ENCODE measurements at places on chromosomes 12 and 14. TPM values are rescaled to one million over a fixed set of nuclear protein-coding genes. Genes with fewer than 3 reads are reported as not detected.

Gene TEX22
- 2.8 TPM for total RNA-seq

Gene BTG1
- 123 TPM for total RNA-seq

Gene OAS2
- 211 TPM for total RNA-seq

Gene RHEBL1
- total RNA-seq = 2.0 TPM

Gene TMEM119
- total RNA-seq = not detected

Gene TDRD9
- total RNA-seq = not detected

Gene SLC39A5
- 0.98 TPM for total RNA-seq

Gene CFAP251
- 3.8 TPM for total RNA-seq

Gene FERMT2
- 21.0 TPM for total RNA-seq

Gene TMTC3
- 30.8 TPM for total RNA-seq

Gene LHX5
- not detected for total RNA-seq

Gene POTEM
- total RNA-seq = not detected

Gene ANG
- total RNA-seq = 4.4 TPM

Gene CGRRF1
- 8.6 TPM for total RNA-seq

Gene PRPH
- total RNA-seq = not detected

GRCh38 chr14:100902295-100903133, 1.0 kb downstream of the RTL1 start:
- no peak overlapping the region for H3K4me3 ChIP-seq
- DNase-seq = no peak
- no peaks in the 10 kb centered on the region for H3K27me3 ChIP-seq
- H3K36me3 ChIP-seq = peaks cover 6% of the 10 kb centered on the region
- H3K27ac ChIP-seq = no peak overlapping the region
- H3K4me1 ChIP-seq = peaks cover 50% of the 10 kb centered on the region

- no peak overlapping the region for H3K4me3 ChIP-seq
- no peak overlapping the region for H3K27ac ChIP-seq
- H3K36me3 ChIP-seq = no peaks in the 10 kb centered on the region
- no peaks in the 10 kb centered on the region for H3K27me3 ChIP-seq
- H3K4me1 ChIP-seq = no peaks in the 10 kb centered on the region
Observed at GRCh38 chr12:130405332-130405731, 67.6 kb downstream of the PIWIL1 start.

DNA sequence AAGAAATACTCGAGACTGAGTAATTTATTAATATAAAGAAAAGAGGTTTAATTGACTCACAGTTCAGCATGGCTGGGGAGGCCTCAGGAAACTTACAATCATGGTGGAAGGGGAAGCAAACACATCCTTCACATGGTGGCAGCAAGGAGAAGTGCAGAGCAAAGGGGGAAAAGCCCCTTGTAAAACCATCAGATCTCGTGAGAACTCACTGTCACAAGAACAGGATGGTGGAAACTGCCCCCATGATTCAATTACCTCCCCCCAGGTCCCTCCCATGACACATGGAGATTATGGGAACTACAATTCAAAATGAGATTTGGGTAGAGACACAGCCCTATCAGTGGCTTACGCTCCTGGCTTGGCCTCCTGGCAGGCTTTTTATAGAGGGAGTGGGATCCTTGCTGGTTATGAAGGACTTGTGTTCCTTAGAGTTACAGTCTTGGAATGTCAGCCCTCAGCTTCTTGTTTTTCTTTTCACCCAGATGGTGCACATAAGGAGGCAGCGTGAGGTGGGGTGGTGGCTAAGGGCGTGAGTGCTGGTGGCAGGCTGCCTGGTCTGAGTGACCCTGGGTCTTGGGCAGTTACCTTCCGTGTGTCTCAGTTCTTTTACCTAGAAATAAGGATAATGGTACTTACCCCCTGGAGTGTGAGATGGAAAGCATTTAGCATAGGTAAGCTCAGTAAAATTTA, 25.7 kb downstream of the TRAF3 start:
- no peaks in the 10 kb centered on the region for H3K27me3 ChIP-seq
- H3K36me3 ChIP-seq = no peaks in the 10 kb centered on the region
- DNase-seq = no peak
- H3K27ac ChIP-seq = no peak overlapping the region
- no peak overlapping the region for H3K4me3 ChIP-seq

DNA sequence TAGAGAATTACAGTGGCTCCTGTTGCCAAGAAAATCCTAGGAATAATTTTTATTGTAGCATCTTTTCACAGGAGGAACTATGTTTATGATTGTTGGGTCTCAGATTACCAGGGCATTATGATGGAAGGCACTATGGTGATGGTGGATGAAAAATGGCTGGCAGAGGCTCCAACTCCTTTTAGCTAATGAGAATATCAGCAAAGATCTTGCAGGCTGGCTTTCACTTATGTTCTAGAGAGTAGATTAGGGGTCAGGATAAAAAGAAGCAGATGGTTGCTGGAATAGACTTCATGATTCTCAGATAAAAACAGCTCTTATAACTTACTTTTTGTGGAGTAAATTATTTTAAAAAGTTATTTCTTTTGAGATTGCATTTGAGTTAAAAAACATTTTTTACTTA, 501.9 kb downstream of the TRHDE start:
- no peak overlapping the region for H3K4me3 ChIP-seq
- no peaks in the 10 kb centered on the region for H3K27me3 ChIP-seq
- H3K4me1 ChIP-seq = no peaks in the 10 kb centered on the region
- no peak for DNase-seq
- H3K27ac ChIP-seq = no peak overlapping the region

GRCh38 chr14:87935886-87936285, 57.1 kb downstream of the GALC start:
- H3K4me1 ChIP-seq = no peaks in the 10 kb centered on the region
- H3K27ac ChIP-seq = no peak overlapping the region

DNA sequence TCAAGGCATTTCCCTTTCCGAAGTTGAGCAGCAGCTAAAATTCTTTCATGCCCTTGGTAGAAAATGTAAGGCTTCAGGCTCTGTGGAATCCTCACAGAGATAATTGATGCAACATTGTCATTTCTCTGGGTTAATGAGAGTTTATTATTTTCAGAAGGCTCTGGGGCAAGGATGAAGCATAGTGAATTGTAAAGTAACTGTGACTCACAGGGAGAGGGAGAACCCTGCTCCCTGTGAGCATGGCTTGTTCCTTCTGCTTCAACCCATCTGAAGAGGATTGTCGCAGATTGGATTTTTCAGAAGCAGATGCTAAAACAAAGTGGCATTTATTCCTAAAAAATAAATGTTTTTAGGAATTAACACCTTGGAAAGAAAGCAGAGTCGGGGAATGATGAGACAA, 41.2 kb downstream of the APOBEC1 start:
- no peak for DNase-seq
- no peaks in the 10 kb centered on the region for H3K4me1 ChIP-seq
- no peaks in the 10 kb centered on the region for H3K36me3 ChIP-seq
- H3K27ac ChIP-seq = no peak overlapping the region

GRCh38 chr12:128033473-128033872, 233.5 kb upstream of the TMEM132C start:
- H3K4me3 ChIP-seq = no peak overlapping the region
- H3K27ac ChIP-seq = no peak overlapping the region
- no peaks in the 10 kb centered on the region for H3K36me3 ChIP-seq
- H3K4me1 ChIP-seq = no peaks in the 10 kb centered on the region
- DNase-seq = no peak
- no peaks in the 10 kb centered on the region for H3K27me3 ChIP-seq

DNA sequence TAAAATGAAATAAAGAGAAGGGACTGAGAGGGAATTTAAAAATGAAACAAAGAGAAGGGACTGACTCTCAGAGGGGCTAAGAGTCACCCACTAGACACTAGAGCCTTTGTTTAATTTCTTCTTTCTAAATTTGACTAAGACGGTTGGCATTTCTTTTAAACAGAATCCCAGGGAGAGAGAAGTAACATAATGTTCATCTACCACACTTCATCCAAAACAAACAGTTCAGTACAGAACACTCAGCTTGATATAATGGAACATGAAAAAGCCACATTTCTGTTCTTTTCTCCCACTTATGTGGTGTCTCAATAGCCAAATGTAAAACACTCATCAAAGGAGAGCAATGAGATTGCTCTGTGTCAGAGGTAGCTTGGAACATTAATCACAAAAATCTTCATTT, 10.1 kb upstream of the NT5DC3 start:
- no peak overlapping the region for H3K4me3 ChIP-seq
- no peak for DNase-seq

DNA sequence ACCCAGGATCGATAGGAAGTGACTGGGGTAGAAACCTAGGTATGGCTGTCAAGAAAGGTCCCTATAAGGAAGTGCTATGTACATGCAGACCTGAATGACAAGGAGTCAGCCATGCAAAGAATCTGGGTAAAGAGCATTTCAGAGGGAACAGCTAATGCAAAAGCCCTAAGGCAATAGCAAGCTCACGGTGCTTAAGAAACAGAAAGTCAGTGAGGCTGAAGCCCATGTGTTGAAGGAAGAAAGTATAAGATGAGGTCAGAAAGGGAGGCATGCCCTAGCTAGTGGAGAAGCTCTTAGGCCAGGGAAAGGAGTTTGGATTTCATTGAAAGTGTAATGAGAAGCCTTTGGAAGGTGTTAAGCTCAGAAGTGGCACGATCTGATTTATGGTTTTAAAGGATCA, 6.0 kb upstream of the ADCY6 start:
- no peak overlapping the region for H3K4me3 ChIP-seq
- DNase-seq = no peak
- no peaks in the 10 kb centered on the region for H3K27me3 ChIP-seq
- H3K27ac ChIP-seq = peak overlapping the region; percentile 16

DNA sequence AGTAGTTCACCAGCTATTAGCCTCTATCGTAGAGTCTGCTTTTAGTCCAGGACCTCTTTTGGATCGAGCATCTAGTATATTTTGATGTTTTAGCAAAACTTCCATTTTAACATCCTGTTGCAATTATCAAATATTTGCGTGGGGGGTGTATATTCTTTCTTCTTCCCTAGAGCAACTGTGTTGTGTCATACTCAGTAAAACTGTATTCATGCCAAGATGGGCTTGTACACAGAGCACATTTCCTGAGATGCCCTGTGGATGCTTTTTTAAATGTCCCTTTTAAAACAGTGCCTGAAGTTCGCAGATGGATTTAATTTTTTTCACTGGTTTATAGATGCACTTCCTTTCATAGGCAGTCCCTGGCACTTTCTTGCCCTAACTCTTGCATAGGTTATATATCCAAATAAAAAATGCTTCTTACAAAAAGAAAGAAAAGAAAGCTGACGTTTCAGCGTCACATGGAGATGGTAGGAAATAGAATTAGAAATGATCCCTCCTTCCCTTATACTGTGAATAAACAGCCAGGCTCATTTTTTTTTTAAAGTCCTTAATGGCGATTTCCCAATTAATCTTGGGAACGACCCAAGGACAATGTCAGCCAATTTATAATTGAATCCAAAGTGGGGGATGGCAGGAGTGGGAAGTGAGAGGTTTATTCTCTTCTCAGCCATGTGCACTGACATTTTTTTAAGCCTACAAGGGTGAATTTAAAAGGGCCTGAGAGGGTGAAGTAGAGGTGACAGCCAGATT, 247.0 kb downstream of the SLC41A2 start:
- peaks cover 88% of the 10 kb centered on the region for H3K27me3 ChIP-seq
- no peak overlapping the region for H3K4me3 ChIP-seq
- H3K36me3 ChIP-seq = no peaks in the 10 kb centered on the region
- no peaks in the 10 kb centered on the region for H3K4me1 ChIP-seq
- no peak overlapping the region for H3K27ac ChIP-seq

- H3K27me3 ChIP-seq = peaks cover 21% of the 10 kb centered on the region
- no peak overlapping the region for H3K27ac ChIP-seq
- H3K36me3 ChIP-seq = no peaks in the 10 kb centered on the region
- H3K4me1 ChIP-seq = no peaks in the 10 kb centered on the region
- DNase-seq = no peak
Observed at GRCh38 chr14:52596320-52596719, 43.7 kb downstream of the GPR137C start.

DNA sequence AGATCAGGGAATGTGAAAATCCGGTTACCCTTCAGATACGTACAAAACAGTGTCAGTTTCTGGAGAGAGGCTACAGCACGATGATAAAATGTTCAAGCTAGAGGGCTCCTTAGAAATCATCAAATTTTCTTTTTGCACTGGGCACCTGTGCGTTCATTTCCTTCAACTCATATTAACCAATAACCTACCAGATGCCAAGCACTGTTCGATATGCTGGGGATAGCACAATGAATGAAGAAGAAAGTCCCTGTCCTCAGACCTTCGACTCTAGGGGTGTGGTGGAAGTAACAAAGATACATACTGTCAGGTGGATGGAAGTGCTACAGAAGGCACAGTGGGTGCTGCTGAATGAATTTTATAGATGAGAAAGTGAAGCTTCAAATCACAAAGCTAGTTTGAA, 172.3 kb downstream of the FOXN3 start:
- H3K4me3 ChIP-seq = no peak overlapping the region
- no peaks in the 10 kb centered on the region for H3K4me1 ChIP-seq
- DNase-seq = no peak
- no peak overlapping the region for H3K27ac ChIP-seq

GRCh38 chr14:22515929-22516328, 73.1 kb downstream of the DAD1 start:
- H3K27ac ChIP-seq = no peak overlapping the region
- H3K36me3 ChIP-seq = no peaks in the 10 kb centered on the region
- H3K27me3 ChIP-seq = peaks cover 20% of the 10 kb centered on the region
- H3K4me1 ChIP-seq = no peaks in the 10 kb centered on the region
- no peak overlapping the region for H3K4me3 ChIP-seq

DNA sequence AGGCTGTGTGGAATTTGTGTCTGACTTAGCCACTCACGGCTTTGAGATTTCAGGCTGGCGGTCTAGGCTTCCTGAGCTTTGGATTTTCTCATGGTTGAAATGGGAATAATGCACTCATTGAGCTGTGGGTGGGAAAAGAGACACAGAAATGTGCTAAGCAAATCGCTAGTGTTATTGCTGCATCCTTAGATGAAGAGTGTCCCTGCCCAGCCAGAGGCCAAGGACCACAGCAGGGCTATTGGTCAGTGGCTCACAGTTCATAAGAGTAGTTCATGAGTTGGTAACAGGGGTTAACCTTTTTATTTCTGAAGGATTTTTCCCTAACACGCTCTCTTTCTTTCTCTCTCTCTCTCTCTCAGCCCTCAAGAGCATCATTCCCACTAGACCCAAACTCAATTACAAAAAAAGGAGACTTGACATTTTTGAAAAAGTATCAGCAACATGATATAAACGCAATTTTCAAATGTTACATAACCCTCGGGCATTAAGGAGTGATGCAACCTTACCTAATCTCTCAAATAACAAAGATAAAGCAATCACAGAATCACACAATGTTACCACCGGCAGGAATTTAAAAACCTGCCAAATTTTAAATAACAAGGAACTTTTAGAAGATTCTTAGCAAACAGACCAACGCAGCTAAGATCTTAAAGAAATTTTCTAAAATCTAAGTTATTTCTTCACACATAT, 36.7 kb upstream of the RMST start:
- H3K27me3 ChIP-seq = no peaks in the 10 kb centered on the region
- no peak overlapping the region for H3K4me3 ChIP-seq
- H3K36me3 ChIP-seq = no peaks in the 10 kb centered on the region
- no peaks in the 10 kb centered on the region for H3K4me1 ChIP-seq
- no peak overlapping the region for H3K27ac ChIP-seq

DNA sequence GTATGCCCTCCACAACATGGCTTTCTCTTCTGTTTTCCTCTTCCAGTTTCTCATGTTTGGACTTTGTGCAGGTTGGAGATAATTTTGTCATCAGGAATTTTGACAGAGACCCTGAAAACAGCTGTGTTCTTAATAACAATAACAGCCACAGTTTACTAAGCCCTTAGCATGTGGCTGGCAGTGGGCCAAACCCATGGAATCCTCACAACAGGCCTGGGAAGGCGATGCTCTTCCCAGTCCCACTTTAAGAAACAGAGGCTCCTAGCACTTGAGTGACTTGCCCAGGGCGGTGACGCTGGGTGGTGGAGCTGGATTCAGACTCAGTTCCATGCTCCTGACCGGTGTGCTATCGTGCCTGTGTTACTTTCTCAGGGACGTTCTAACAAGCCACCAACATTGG, 20.1 kb upstream of the PLEKHG3 start:
- no peaks in the 10 kb centered on the region for H3K36me3 ChIP-seq
- H3K27me3 ChIP-seq = peaks cover 11% of the 10 kb centered on the region
- H3K4me1 ChIP-seq = peaks cover 5% of the 10 kb centered on the region
- no peak for DNase-seq

Data from Calu3 (cell line).